ENCODE measurements at places on chromosomes 1 and 21.

DNA sequence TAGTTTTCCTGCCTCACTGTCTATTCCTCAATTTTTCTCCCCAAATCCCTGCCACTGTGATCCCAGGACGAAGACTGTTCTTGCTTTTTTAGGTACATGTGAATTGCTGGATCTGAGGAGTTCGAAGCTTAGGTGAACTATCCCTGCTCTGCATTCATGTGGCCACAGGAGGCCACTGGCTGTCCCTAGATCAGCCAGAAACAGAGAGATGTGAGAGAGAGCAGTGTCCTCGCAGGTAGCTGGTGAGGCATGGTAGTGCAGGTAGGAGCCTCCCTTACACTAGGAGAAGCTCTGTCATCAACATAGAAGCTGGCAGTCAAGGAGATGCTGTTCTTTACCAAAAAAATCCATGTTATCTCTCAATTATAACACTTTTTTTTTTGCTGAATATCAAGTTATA is 71.5 kb downstream of the USP24 start:
- no peak for DNase-seq

- no peak for DNase-seq
Measured at GRCh38 chr1:88878731-88879130, 12.6 kb downstream of the GTF2B start.

- DNase-seq: peak; percentile 36
Measured at GRCh38 chr1:192610112-192610889, 25.6 kb upstream of the RGS13 start.

DNA sequence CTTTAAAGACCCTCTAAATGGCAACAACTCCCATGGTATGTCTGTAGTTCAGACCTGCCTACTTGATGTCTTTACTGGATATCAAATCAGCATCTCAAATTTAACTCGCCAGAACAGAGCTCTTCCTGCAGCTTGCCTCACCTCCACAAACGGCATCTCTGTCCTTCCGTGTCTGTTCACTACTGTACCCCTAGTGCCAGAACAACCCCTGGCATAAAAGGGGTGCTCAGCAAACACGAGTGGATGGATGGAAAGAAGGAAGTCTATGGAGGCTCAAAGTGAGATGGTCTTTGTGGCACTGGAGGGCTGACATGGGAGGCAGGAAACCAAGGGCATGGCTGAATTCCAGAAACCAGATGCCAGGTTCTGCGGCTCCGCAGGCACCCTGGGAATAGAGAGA is 22.7 kb downstream of the MRPL37 start:
- no peak for DNase-seq

DNA sequence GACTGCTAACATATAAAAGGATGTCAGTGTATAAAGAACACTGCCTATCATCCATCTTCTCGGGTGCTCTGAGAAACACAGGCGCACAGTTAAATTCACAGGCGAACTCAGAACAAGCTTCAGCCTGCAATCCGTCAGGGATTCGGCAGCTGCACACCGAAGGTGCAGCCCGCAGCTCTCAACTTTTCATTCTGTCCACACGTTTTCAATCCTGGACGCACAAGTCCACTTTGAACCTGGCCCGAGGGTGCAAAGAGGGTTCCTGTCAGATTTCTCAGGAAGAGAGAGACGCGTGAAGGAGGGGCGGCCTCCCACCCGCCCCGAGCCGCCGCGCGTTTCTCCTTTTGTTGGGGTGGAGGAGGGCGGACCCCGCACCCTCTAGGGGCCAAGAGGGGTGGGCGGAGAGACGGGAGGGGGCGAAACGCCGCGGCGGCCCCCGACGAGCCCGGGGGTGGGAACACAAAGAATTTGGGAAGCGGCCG is 724 bp downstream of the DOCK7 start:
- DNase-seq: peak; percentile 28

GRCh38 chr1:201916649-201917249 is 28.1 kb downstream of the SHISA4 start:
- peak; percentile 84 for DNase-seq

- no peak for DNase-seq
Measured at GRCh38 chr21:45469273-45470086, 64.5 kb downstream of the COL18A1 start.

GRCh38 chr1:90705956-90706355 is 11.1 kb downstream of the BARHL2 start:
- no peak for DNase-seq

- DNase-seq: no peak
Measured at GRCh38 chr1:7938070-7938469, 2.6 kb downstream of the TNFRSF9 start.

GRCh38 chr1:9169601-9170137 is 40.8 kb upstream of the GPR157 start:
- DNase-seq: no peak

DNA sequence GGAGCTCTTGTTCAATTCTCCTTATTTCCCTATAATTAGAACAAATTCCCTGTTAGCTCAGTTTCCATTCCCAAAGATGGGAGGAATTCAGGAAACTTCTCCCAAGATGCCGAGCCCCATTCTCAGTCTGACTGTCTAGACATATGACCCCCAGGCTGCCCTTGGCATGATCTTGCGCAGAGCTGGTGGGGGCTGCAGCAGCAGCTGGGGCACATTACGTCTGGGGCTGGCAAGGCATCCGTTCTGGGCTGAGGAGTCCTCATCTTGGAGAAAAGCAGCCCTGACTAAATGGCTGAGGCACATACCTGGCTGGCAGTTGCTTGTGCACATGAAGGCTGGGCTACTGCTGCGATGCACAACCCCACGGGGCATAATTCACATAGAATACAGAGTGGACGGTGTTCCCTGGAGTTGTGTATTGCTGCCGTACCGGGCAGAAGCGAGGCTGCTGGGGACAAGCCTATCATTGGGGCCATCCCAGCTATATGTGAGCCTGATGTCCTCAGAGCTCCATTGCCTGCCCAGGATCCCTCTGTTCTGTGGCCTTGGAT is 36.4 kb upstream of the TRABD2B start:
- no peak for DNase-seq

GRCh38 chr1:100038660-100039287 is 69.0 kb downstream of the SLC35A3 start:
- peak; percentile 54 for DNase-seq

GRCh38 chr1:156421062-156421938 is 52.3 kb downstream of the RHBG start:
- DNase-seq: peak; percentile 49

DNA sequence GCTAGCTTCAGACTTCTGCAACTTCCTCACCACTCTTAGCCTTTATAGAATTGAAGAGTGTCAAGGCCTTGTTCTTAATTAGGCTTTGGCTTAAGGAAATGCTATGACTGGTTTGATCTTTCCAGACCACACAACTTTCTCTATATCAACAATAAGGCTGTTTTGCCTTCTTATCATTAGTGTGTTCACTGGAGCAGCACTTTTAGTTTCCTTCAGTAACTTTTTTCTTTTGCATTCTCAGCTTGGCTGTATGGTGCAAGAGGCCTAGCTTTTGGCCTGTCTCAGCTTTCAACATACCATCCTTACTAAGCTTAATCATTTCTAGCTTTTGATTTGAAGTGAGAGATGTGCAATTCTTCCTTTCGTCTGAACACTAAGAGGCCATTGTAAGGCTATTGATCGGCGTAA is 8.6 kb downstream of the PRKACB start:
- DNase-seq: no peak

DNA sequence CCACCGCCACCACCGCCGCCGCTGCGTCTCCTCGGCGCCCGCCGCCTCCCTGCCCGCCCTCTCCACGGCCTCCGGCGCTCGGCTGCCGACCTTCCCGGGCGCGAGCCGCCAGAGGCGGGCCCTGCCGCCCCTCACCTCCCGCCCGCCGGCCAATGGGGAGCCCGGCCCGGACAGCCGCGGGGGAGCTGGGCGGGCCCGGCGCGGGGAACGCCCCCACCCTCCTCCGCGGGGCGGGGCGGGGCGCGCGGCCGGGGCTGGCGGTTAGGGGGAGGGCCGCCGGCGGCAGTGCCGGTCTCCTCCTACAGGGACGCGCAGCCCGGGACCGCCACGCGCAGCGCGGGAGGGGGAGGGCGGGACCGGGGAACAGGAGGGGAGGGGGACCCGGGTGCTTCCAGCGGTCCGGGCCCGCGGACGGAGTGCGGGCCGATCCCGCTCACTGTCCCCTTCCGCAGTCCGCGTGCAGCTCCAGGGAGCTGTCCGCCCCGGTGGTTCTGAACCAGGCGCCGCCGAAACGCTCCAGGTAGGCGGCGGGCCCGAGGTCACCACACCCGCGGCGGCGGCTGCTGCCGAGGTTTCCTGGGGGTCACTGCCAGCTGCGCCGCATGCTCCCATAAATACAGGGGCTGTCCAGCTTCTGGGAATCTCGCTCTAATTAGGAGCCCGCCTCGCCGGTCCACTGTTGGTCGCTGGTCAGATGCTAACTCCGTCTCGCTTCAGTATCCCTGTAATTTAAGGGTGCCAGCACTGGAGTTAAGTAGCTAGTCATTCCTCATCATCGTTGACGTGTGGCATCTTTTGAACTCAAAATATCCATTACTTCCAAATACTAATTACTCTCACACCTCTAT is at the start of gene PGBD5:
TSS of gene PGBD5 (minus strand) at position 87 of the 848 bp plus-strand sequence. CDS start 404 bp downstream, outside the sequence.
- DNase-seq: peak; percentile 45

DNA sequence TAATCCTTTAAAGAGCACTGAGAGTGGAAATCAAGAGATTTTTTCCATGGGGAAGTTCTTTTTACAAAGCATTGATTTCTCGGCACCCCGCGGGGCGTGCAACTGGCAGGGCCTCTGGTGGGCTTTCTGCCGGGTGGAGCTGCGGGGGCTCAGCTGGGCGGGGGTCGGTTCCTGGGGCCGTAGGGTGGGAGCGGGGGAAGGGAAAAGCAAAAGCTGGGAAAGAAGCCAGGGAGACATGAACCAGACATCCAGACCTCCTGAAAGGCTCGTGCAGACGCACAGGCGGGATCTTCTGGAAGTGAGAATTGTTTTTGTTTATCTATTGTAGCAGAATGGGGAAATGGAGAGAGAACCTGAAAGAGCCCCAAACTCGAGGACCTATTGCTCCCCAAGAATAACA is 235.2 kb downstream of the FAM72C start:
- DNase-seq: no peak

GRCh38 chr1:231036416-231036815 is 3.6 kb downstream of the FAM89A start:
- no peak for DNase-seq

DNA sequence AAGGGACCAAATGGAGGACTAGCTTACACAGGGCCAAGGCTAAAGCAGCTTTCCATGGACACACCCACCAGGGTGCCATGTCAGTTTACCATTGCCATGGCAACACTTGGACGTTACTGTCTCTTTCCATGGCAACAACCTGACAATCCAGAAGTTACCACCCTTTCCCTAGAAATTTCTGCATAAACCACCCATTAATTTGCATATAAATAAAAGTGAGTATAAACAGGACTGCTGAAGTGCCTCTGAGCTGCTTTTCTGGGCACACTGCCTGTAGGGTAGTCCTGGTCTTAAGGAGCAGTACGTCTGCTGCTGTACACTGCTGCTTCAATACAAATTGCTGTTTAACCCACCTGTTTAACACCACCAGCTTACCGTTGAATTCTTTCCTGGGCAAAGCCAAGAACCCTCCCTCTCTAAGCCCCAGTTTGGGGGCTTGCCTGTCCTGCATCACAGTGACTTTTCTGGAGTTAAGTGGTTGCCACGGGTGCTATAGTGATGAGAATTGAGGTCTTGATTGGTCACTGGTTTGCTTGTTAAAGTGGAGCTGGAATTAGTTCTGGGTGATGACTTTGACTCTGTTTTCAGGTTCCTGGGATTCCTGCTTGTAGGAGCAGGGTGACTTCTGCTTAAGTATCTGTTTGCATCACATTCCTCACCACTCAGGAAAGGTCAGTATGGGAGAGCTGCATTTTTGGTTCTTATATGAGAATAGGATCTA is 83.2 kb downstream of the CLDN17 start:
- DNase-seq: no peak

DNA sequence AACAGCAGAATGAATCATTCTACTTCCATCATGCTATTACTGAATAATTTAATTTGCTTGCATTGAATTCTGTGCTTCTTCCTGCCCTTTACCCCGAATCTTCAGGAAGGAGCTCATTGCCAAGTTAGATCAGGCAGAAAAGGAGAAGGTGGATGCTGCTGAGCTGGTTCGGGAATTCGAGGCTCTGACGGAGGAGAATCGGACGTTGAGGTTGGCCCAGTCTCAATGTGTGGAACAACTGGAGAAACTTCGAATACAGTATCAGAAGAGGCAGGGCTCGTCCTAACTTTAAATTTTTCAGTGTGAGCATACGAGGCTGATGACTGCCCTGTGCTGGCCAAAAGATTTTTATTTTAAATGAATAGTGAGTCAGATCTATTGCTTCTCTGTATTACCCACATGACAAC is 44.2 kb downstream of the MAP3K7CL start:
- no peak for DNase-seq

DNA sequence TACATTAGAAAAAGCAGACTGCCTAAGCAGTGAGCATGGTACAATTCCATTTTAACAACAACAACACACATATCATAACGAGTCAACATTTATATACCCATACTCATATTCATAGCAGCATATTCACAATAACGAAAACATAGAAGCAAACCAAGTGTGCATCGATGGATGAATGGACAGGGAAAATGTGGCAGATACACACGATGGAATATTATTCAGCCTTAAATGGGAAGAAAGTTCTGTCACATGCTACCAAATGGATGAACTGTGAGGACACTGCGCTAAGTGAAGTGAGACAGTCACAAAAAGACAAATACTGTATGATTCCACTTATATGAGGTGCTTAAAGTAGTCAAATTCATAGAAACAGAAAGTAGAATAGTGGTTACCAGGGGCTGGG is 9.5 kb upstream of the MAN1C1 start:
- DNase-seq: no peak

DNA sequence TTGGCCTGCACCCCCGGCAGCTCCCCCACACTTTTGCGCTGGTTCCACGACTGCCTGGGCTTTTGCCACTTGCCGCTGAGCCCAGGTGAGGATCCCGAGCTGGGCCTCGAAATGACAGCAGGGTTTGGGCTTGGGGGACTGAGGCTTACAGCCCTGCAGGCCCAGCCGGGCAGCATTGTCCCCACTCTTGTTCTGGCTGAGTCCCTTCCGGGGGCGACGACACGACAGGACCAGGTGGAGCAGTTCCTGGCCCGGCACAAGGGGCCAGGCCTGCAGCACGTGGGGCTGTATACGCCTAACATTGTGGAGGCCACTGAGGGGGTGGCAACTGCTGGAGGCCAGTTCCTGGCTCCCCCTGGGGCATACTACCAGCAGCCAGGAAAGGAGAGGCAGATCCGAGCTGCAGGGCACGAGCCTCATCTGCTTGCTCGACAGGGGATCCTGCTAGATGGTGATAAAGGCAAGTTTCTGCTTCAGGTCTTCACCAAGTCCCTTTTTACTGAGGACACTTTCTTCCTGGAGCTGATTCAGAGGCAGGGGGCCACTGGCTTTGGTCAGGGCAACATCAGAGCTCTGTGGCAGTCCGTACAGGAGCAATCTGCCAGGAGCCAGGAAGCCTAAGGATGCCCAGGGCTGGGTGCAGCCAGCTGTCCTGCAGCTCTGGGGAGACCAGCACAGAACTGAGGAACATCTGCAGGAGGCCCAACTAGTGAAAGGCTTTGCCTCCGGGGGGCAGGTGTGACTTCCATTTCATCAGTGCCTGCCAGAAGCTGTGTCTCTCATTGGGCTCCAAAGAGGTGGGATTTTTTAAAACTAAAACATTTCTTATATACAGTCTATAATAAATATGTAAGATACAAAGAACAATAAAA is 1.2 kb downstream of the HPDL start:
- no peak for DNase-seq
